Osteocyte (in vitro differentiated cells): ENCODE measurements at places on chromosomes 3 and 15. TPM values are rescaled to one million over a fixed set of nuclear protein-coding genes. Genes with fewer than 3 reads are reported as not detected.

DNA sequence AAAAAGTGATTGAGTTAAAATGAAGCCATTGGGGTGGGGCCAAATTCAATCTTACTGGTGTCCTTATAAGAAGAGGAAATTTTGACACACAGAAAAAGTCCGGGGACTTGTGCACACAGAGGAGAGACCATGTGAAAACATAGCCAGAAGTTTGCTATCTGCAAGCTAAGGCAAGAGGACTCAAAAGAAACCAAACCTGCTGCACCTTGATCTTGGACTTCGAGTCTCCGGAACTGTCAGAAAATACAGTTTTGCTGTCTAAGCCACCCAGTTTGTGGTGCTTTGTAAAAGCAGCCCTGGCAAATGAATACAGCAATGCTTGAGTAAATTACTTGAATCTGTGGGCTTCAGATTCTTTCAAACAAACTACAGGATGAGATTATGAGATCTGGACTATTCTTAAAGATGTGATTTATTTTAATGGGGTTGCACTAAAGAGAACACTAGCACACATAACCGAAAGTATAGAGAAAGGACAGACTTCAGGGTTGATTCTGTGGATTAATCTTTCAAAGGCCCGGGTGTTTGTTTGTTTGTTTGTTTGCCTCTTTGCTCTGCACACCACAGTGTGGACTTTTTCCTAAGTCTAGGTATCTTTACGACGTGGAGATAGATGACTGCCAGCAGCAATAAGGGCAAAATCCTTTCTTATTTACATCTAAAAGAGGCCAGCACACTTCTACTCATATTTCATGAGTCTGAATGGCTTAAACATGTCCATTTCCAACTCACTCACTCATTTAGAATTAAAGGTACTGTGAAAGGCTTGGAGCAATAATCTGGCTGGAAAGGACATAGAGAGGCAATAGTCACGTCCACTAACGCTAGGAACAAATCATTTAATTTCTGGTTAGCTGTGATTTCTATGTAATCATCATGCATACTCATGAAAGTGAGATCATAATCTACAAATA is 53.9 kb upstream of the SSR3 start:
- no peaks in the 10 kb centered on the region for H3K27me3 ChIP-seq
- H3K4me3 ChIP-seq, result no peak overlapping the region
- no peak overlapping the region for H3K27ac ChIP-seq
- no peak for DNase-seq
- H3K4me1 ChIP-seq, result peaks cover 19% of the 10 kb centered on the region

GRCh38 chr3:172848910-172849309 is 98.4 kb downstream of the ECT2 start:
- DNase-seq, result no peak
- H3K27me3 ChIP-seq, result no peaks in the 10 kb centered on the region
- no peak overlapping the region for H3K27ac ChIP-seq
- peaks cover 6% of the 10 kb centered on the region for H3K4me1 ChIP-seq

- no peaks in the 10 kb centered on the region for H3K27me3 ChIP-seq
- H3K36me3 ChIP-seq, result no peaks in the 10 kb centered on the region
- H3K27ac ChIP-seq, result no peak overlapping the region
- H3K4me3 ChIP-seq, result no peak overlapping the region
Measured at GRCh38 chr15:25248583-25249235, 190.1 kb downstream of the UBE3A start.

- H3K27me3 ChIP-seq, result peaks cover 43% of the 10 kb centered on the region
- H3K4me3 ChIP-seq, result no peak overlapping the region
- no peak overlapping the region for H3K27ac ChIP-seq
- no peak for DNase-seq
Measured at GRCh38 chr3:37668431-37668817, 193.3 kb upstream of the CTDSPL start.

GRCh38 chr3:127688022-127688415 is 15.3 kb downstream of the ABTB1 start:
- H3K36me3 ChIP-seq, result peaks cover 9% of the 10 kb centered on the region
- no peak for DNase-seq
- H3K4me1 ChIP-seq, result peaks cover 20% of the 10 kb centered on the region
- no peaks in the 10 kb centered on the region for H3K27me3 ChIP-seq

- no peak overlapping the region for H3K4me3 ChIP-seq
- peaks cover 2% of the 10 kb centered on the region for H3K27me3 ChIP-seq
- H3K36me3 ChIP-seq, result no peaks in the 10 kb centered on the region
Measured at GRCh38 chr3:59388555-59389270, 338.9 kb upstream of the CFAP20DC start.

GRCh38 chr15:95265419-95265997 is 1034.1 kb downstream of the MCTP2 start:
- no peaks in the 10 kb centered on the region for H3K27me3 ChIP-seq
- H3K4me1 ChIP-seq, result peaks cover 84% of the 10 kb centered on the region
- H3K4me3 ChIP-seq, result no peak overlapping the region
- H3K27ac ChIP-seq, result peak overlapping the region; percentile 78

- H3K36me3 ChIP-seq, result no peaks in the 10 kb centered on the region
- DNase-seq, result no peak
- H3K4me3 ChIP-seq, result no peak overlapping the region
- no peak overlapping the region for H3K27ac ChIP-seq
- no peaks in the 10 kb centered on the region for H3K4me1 ChIP-seq
- no peaks in the 10 kb centered on the region for H3K27me3 ChIP-seq
Measured at GRCh38 chr3:18901571-18901970, 246.7 kb upstream of the KCNH8 start.

GRCh38 chr15:66004618-66005262 is 135.4 kb downstream of the RAB11A start:
- no peak overlapping the region for H3K27ac ChIP-seq
- H3K36me3 ChIP-seq, result no peaks in the 10 kb centered on the region
- peaks cover 20% of the 10 kb centered on the region for H3K27me3 ChIP-seq
- H3K4me1 ChIP-seq, result no peaks in the 10 kb centered on the region
- no peak for DNase-seq

- no peak overlapping the region for H3K4me3 ChIP-seq
- H3K4me1 ChIP-seq, result no peaks in the 10 kb centered on the region
Measured at GRCh38 chr15:87710406-87710805, 546.1 kb downstream of the NTRK3 start.

- DNase-seq, result no peak
- no peaks in the 10 kb centered on the region for H3K27me3 ChIP-seq
- no peaks in the 10 kb centered on the region for H3K36me3 ChIP-seq
- H3K4me1 ChIP-seq, result peaks cover 6% of the 10 kb centered on the region
Measured at GRCh38 chr3:183309276-183309675, 56.2 kb downstream of the B3GNT5 start.

GRCh38 chr3:43953814-43954692 is 263.3 kb downstream of the ABHD5 start:
- peaks cover 44% of the 10 kb centered on the region for H3K27me3 ChIP-seq
- H3K4me1 ChIP-seq, result peaks cover 15% of the 10 kb centered on the region
- H3K27ac ChIP-seq, result no peak overlapping the region
- no peak for DNase-seq
- no peak overlapping the region for H3K4me3 ChIP-seq
- no peaks in the 10 kb centered on the region for H3K36me3 ChIP-seq

GRCh38 chr15:86329311-86330013 is 249.8 kb downstream of the AGBL1 start:
- no peaks in the 10 kb centered on the region for H3K27me3 ChIP-seq
- DNase-seq, result no peak
- no peak overlapping the region for H3K4me3 ChIP-seq

- DNase-seq, result no peak
- no peak overlapping the region for H3K4me3 ChIP-seq
- H3K4me1 ChIP-seq, result no peaks in the 10 kb centered on the region
- H3K36me3 ChIP-seq, result no peaks in the 10 kb centered on the region
Measured at GRCh38 chr3:102537123-102537522, 102.3 kb downstream of the ZPLD1 start.

DNA sequence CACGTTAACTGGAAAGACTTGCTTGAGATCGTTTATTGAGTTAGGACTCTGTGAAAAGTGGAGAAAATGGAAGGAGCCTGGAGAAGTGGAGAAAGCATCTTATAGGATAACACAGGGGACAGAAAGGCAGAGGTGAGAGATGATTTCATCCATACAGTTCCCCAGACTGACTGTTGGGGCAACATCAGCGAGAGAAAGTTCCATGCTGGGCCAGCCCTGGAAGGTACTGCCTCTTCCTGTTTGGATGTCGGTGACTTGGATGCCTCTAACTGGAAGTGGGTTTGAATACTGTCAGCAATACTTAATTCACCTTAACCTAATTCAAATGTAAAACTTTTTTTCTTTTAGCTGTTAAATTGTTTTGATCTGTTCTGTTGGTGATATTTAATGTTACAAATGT is 32.3 kb downstream of the ATP13A5 start:
- DNase-seq, result no peak
- H3K27ac ChIP-seq, result no peak overlapping the region
- H3K4me1 ChIP-seq, result no peaks in the 10 kb centered on the region
- no peak overlapping the region for H3K4me3 ChIP-seq

- H3K27ac ChIP-seq, result no peak overlapping the region
- H3K4me3 ChIP-seq, result no peak overlapping the region
- DNase-seq, result no peak
- peaks cover 11% of the 10 kb centered on the region for H3K4me1 ChIP-seq
- H3K27me3 ChIP-seq, result peaks cover 44% of the 10 kb centered on the region
- H3K36me3 ChIP-seq, result no peaks in the 10 kb centered on the region
Measured at GRCh38 chr15:69115031-69115430, 45.4 kb upstream of the GLCE start.

GRCh38 chr3:80000022-80000421 is 232.2 kb upstream of the ROBO1 start:
- peaks cover 10% of the 10 kb centered on the region for H3K4me1 ChIP-seq
- H3K27me3 ChIP-seq, result no peaks in the 10 kb centered on the region
- no peak overlapping the region for H3K27ac ChIP-seq
- H3K36me3 ChIP-seq, result no peaks in the 10 kb centered on the region
- no peak overlapping the region for H3K4me3 ChIP-seq
- no peak for DNase-seq

DNA sequence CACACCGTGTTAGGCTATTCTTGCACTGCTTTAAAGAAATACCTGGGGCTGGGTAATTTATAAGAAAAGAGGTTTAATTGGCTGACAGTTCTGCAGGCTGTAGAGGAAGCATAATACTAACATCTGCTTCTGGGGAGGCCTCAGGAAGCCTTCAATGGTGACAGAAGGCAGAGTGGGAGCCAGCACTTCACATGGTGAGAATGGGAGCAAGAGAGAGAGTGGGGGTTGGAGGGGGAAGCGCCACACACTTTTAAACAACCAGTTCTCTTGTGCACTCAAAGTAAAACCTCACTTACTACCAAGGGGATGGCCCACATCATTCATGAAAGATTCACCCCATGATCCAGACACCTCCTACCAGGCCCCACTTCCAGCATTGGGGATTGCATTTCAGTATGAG is 181.1 kb downstream of the APBA2 start:
- H3K36me3 ChIP-seq, result no peaks in the 10 kb centered on the region
- H3K27me3 ChIP-seq, result no peaks in the 10 kb centered on the region
- H3K4me3 ChIP-seq, result no peak overlapping the region
- no peak for DNase-seq
- H3K27ac ChIP-seq, result no peak overlapping the region

DNA sequence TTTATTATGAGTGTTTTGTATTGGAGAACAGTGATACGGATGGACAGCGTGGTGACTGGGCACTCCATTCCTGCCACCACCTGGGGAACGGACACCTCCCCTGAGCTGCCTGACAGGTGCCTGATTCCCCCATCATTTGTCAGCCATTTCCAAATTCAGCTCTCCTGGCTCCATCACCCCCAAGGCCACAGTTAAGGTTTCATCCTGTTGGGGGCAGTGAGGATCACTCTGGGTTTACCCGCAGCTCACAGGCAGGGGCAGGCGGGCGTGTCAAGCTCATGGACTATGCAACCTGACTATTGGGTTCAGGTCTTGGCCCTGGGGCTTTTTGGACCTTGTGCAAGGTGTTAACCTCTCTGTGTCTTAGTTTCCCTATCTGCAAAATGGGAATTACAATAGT is 76.3 kb downstream of the RAB11A start:
- peaks cover 39% of the 10 kb centered on the region for H3K27me3 ChIP-seq
- no peak for DNase-seq
- peaks cover 4% of the 10 kb centered on the region for H3K4me1 ChIP-seq
- no peak overlapping the region for H3K4me3 ChIP-seq
- no peak overlapping the region for H3K27ac ChIP-seq
- no peaks in the 10 kb centered on the region for H3K36me3 ChIP-seq

DNA sequence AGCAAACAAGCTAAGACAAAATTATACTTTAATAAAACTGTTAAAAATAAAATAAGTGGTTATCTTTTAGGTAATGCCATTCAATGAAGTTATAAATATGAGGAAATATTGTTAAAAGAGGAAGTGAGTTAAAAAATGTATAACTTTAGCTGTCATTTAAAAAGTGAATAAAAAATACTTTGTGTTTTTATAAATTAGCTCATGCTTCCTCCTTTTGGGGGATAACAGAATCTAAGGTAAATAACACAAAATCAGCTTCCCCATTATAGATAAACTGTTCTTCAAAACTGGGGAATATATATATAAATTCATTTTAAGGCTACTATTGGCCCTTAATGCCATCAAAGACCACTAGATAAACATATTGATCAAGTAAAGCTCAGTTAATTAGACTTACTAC is 113.7 kb upstream of the AADACL2 start:
- peaks cover 2% of the 10 kb centered on the region for H3K27me3 ChIP-seq
- no peak overlapping the region for H3K27ac ChIP-seq
- no peak for DNase-seq
- no peaks in the 10 kb centered on the region for H3K4me1 ChIP-seq
- no peak overlapping the region for H3K4me3 ChIP-seq

- peaks cover 24% of the 10 kb centered on the region for H3K27me3 ChIP-seq
- peaks cover 21% of the 10 kb centered on the region for H3K4me1 ChIP-seq
- DNase-seq, result no peak
- H3K4me3 ChIP-seq, result no peak overlapping the region
- no peaks in the 10 kb centered on the region for H3K36me3 ChIP-seq
Measured at GRCh38 chr15:84836844-84837243, 19.7 kb downstream of the ALPK3 start.

DNA sequence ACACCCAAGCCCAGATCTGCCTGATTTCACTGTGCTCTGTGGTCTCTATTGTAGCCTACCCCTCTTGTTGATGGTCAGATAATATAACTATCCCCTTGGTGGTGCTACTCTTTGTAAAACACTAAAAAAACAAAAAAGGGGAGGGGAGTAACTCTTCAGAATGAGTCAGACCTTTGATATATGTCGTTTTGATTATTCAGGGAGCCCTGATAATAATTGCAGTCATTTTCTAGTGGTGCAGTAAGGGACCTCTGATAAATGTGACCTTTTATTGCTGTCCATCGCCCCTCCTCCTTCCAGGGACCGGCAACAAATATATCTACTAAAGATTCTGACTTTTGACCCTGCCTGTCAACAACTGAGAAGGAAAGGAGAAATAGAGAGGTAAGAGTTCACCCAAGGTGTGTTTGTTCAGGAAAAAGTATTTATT is 45.1 kb upstream of the MAGI1 start:
- H3K4me1 ChIP-seq, result no peaks in the 10 kb centered on the region
- H3K27me3 ChIP-seq, result no peaks in the 10 kb centered on the region
- no peak overlapping the region for H3K27ac ChIP-seq
- H3K4me3 ChIP-seq, result no peak overlapping the region
- H3K36me3 ChIP-seq, result no peaks in the 10 kb centered on the region
- DNase-seq, result no peak

- no peak overlapping the region for H3K4me3 ChIP-seq
- DNase-seq, result no peak
- H3K4me1 ChIP-seq, result peaks cover 4% of the 10 kb centered on the region
- no peak overlapping the region for H3K27ac ChIP-seq
- no peaks in the 10 kb centered on the region for H3K27me3 ChIP-seq
- H3K36me3 ChIP-seq, result no peaks in the 10 kb centered on the region
Measured at GRCh38 chr3:24400450-24400849, 94.2 kb downstream of the THRB start.

The HDGFL3 gene
- 93.6 and 101 TPM in 2 replicates for total RNA-seq

The TMOD2 gene
- total RNA-seq, result 4.3 and 6.3 TPM in 2 replicates

The NPAP1 gene
- not detected in 2 replicates for total RNA-seq

The TMEM212 gene
- total RNA-seq, result not detected in 2 replicates

The TMEM45A gene
- total RNA-seq, result 29.1 and 30.6 TPM in 2 replicates
